ENCODE measurements at places on chromosomes 1 and 21.

DNA sequence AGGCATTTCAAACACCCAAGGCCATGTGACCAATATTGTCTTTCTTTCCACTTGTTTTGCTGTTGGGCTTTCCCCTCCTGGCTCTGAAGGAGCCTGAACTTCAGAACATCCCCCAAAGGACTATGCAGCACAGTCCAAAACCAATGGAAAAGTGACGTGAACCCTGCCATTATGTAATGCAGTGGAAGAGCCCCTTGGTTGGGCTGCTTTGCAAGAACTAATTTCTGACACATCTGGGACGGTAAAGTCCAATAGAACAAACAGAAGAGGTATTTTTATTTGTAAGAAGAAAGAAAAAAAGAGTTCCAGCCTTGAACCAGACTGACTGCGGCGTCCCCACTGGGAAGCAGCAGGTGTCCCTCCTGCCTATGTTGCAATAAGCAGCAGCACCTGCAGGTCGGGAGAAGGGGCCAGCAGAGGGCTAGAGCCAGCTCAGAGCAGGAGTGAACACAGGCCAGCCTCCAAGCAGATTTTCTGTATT is 116.7 kb downstream of the CDC7 start:
- DNase-seq, result no peak

GRCh38 chr1:178532392-178532791 is 19.5 kb downstream of the TEX35 start:
- peak; percentile 57 for DNase-seq

DNA sequence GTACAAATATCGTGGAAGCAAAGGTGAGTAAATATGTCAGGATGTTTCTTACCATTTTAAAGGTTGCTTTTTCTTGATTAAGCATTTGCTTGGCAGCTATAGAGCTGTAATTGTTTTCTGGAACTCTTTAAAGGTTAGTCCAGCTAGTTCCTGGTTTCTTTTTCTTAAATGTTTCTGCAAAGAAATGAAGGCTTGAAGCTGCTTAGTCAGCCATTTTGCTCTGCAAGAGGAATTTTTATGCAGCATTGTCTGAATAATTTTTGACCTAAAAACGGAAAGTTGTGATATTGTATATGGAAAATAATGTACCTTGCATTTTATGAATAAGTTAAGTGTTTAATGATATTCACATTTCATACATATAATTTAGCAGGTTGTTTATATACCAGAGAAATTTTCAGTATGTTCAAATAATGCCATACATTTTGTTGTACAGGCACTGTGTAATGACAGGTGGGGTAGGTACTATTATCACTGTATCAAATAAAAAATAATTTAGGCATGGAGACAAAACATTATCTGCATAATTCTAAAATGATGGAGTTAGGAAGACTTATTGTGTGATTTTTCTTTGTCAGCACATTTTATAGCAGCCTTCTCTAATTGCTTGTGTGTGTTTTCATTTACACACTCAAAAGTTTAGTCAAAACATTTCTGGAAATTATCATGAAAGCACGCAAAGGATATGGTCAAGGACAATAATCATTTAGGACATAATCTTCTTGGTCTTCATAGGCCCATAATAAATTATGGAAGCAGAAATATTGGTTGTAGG is 624.4 kb downstream of the NCAM2 start:
- DNase-seq, result no peak

DNA sequence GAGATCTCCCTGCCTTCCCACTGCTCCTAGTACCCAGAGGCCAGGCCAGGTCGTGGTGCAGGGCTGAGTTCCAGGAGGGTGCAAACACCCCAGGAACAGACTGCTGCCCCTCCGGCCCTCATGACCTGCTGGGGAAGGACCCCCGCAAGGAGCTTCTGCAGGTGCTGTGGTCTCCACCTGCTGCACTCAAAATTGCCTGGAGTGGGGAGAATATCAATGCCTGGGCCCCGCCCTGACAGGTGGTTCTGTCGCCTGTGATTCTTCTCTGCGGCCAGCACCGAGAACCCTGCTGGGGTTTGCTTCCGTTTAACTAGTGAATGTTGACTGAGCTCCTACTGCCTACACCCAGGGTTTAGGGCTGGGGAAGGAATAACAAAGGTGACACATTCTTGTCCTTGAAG is 2.1 kb upstream of the TFF3 start:
- no peak for DNase-seq

- DNase-seq, result no peak
Observed at GRCh38 chr1:27084107-27084506, 70.8 kb downstream of the SLC9A1 start.

GRCh38 chr1:235503403-235504121 is 690 bp downstream of the B3GALNT2 start:
- no peak for DNase-seq

GRCh38 chr1:104629589-104629988 is 879.9 kb downstream of the AMY1C start:
- no peak for DNase-seq

GRCh38 chr1:116290085-116290705 is 82.8 kb upstream of the ATP1A1 start:
- DNase-seq, result no peak

DNA sequence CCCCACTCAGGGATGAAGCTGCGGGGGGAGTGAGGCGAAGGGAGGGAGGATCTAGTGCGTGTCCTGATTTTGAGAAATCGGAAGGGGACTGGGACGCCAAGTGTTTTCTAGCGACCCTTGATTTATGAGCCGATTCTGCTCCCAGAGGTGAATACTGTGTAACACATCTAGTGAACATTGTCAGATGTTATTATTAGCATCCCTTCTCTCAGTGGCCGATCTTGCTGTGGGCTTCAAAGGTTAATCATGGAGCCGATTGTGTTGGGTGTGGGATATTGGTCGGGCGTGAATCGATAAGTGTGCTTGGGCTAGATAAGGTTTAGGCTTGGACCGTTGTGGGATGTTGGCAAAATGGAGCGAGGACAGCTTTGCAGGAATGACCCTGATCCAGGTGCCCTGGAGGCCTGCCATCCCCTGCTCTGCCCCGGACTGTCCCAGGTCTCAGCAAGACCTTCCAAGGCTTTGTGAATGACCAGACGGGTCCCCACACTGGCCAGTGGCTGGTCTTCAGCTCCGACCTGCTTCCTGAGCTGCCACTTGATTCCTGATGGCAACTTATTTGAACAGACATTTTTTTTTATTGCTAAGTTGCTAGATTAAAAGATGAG is 2.2 kb downstream of the AJAP1 start:
- DNase-seq, result no peak

- no peak for DNase-seq
Observed at GRCh38 chr1:108646265-108646647, 14.6 kb downstream of the HENMT1 start.

DNA sequence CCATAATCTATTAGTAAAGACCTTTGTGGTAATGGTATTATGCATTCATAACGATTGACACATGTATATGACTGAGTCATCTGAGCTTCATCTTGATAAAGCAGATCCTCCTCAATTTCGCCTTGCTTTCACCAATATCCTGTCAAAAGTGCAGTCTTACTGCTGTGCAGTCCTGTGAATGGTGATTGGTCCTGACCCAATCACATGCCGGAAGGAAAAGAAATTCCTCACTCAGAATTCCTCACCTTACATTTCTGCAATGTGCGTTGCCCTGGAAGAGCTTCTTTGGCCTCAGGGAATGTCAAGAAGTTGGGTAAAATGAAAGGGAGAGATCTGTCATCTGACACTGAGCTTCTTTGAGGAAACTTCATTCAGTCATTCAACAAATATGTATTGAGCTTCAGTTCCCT is 121.0 kb upstream of the TSPAN2 start:
- DNase-seq, result no peak

- no peak for DNase-seq
Observed at GRCh38 chr1:43038232-43038935, 79.7 kb upstream of the SLC2A1 start.

GRCh38 chr1:25554886-25555752 is 11.7 kb downstream of the LDLRAP1 start:
- no peak for DNase-seq

DNA sequence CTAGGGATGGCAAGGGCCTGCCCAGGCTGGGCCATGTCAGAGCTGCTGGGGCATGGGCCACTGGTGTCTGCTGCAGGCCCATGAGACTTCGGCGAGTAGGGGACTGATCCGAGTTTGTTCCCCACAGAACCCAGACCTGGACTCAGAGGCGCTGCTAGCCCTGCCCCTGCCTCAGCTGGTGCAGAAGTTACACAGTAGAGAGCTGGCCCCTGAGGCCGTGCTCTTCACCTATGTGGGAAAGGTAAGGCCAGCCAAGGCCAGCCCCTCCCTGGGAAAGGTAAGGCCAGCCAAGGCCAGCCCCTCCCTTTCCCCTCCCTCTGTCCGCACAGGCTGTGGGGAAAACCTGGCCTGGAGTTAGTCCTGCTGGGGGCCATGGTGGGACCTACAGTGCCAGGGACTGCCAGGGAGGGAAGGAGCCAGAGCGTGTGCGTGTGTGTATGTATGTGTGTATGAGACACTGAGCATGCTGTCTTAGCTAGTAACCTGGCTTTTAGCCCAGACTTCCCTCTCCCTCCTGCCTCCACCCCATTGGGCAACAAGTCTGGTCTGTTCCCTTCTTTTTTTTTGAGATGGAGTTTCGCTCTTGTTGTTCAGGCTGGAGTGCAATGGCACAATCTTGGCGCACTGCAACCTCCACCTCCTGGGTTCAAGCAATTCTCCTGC is 8.0 kb downstream of the FAAH start:
- peak; percentile 78 for DNase-seq

GRCh38 chr1:175262621-175263020 is 70.0 kb upstream of the KIAA0040 start:
- no peak for DNase-seq

DNA sequence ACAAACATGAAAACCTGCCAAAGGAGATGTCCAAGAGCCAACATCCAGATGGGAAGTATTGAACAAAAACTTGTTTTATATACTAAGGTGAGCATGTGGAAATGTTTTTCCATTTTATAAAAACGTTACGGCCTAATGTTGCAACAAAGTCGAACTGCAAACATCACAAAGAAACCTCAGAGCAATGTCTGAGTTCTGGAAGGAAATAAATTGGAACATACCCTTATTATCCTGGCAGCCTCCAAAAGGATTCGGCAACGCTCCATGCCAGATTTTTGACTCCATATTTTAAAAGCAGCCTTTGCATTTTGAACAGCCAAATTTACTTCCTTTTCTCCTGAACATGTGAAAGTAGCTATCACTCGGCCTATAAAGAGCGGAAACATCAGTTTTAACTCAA is 3.3 kb downstream of the ALDH9A1 start:
- no peak for DNase-seq

DNA sequence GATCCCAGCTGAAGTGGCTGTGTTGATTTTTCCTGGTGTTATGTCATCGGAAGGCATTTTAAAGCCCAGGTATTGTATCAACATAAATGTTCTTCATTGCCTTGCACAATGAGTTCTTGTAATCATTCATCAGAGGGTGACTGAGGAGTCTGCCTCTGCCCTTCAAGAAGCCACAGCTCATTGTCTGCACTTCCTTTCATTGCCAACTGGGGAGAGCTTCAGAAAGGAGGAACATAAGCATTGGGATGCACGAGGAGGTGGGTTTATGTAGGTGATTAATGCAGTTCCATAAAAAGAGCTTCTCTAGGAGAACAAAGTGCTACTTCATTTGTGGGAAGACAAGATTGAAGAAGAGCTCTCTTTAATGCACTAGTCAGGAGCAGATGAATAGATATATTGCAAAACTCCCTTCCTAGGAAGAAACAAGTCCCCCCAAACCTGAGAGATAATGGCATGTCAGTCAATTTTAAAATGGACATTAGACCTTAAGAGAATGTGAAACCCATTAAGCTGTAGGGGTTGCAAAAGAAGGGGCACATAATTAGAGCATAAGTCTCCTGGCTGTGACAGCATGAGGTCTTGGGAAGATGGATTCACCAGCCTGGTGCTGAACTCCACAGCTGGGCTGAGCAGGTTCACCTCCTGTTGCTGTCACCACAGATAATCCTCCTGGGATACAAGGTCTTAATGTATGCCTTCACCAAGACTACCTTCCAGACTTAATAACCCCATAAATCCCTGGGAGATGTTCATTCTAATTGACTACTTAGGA is 124.6 kb downstream of the BACH1 start:
- no peak for DNase-seq

- DNase-seq, result no peak
Observed at GRCh38 chr1:53375440-53375839, 47.6 kb upstream of the LRP8 start.

DNA sequence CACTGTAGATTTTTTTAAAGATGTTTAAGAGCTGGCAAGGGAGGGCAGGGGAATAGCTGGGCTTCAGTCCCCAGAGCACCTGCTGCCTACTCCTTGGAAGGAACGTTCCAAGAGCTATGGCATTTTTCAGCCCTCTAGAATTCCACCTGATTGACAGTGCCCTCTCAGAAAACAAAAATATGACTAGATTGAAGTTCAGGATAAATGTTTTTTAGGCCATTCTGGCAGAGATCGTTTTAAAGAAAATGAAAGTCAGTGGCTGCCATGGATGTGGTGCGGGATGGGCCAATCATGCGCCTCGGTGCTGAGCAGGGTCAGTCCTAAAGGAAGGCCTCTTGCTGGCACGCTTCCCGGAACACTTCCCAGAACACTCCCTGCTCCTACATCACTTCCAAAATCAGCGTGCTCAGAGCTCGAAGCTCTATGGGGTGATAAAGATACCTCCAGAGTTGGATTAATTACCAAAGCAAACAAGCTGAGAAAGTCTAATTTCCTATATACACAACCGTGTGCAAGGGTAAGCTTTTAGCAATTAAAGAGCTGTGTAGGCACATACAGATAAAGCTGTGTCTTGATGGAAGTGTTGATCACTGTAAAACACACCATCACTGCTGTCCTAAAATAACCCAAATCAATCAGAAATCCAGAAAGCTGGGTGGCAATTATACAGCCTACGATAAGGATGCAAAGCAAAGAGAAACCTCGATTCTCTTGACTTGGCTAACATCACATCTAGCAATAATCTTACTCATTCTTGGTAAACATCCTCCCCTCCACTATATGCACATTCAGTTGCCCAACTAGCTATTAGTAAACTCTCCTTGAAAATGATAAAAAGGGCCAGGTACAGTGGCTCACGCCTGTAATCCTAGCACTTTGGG is 34.6 kb downstream of the TGFBR3 start:
- DNase-seq, result peak; percentile 34

GRCh38 chr1:38207906-38208305 is 161.3 kb upstream of the POU3F1 start:
- DNase-seq, result no peak

DNA sequence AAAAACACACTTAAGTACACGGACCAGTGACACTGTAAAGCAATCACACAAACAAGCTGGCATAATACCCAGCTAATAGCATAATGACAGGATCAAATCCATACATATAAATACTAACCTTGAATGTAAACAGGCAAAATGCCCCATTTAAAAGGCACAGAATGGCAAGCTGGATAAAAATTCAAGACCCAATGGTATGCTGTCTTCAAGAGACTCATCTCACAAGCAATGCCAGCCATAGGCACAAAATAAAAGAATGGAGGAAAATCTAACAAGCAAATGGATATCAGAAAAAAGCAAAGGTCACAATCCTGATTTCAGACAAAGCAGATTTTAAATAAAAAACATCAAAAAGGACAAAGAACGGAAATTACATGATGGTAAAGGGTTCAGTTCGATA is 79.1 kb upstream of the PTGFR start:
- DNase-seq, result no peak

All from astrocyte of the cerebellum (primary cell).